ENCODE measurements at places on chromosomes 11 and 22.

DNA sequence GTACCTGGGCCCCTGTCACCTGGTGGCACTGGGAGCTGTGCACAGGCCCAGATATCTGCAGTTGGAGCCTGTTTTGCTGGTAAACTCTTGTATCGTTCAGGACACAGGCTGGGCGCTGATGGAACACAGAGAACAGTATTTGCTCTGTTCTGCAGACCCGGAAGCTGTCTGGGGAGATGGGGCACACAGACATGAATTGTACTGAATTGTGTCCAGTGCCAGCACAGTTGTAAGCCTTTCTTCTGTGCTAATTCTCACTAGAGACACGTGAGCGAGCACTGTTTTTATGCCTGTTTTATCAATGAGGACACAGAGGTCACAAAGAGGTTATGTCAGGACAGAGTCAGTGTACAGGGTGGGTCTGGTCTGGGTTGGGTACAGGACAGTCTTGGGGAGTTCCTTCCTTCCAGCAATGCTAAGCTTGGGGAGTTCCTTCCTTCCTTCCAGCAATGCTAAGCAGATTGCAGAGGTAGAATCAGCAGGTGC lies 24.4 kb upstream of the ACR start:
- DNase-seq: no peak

- DNase-seq: no peak
Measured at GRCh38 chr11:84140386-84141169, 854.4 kb upstream of the CCDC90B start.

DNA sequence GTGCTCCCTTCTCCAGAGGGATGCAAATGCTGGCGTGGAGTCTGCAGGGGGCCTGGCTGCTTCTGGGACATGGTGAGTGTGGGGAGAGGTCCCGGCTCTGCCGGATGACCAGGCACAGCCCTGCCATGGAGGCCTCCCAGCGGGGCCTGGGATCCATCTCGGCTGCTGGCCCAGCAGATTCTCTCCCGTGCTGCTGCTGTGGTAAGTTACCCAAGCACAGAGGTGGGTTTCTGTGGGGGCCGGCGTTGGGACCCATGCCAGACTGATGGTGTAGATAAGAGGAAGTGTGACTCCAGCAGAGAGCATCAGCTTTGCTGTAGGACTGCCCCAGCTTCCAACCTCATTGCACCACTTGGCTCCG lies 147.5 kb upstream of the B3GAT1 start:
- DNase-seq: no peak

DNA sequence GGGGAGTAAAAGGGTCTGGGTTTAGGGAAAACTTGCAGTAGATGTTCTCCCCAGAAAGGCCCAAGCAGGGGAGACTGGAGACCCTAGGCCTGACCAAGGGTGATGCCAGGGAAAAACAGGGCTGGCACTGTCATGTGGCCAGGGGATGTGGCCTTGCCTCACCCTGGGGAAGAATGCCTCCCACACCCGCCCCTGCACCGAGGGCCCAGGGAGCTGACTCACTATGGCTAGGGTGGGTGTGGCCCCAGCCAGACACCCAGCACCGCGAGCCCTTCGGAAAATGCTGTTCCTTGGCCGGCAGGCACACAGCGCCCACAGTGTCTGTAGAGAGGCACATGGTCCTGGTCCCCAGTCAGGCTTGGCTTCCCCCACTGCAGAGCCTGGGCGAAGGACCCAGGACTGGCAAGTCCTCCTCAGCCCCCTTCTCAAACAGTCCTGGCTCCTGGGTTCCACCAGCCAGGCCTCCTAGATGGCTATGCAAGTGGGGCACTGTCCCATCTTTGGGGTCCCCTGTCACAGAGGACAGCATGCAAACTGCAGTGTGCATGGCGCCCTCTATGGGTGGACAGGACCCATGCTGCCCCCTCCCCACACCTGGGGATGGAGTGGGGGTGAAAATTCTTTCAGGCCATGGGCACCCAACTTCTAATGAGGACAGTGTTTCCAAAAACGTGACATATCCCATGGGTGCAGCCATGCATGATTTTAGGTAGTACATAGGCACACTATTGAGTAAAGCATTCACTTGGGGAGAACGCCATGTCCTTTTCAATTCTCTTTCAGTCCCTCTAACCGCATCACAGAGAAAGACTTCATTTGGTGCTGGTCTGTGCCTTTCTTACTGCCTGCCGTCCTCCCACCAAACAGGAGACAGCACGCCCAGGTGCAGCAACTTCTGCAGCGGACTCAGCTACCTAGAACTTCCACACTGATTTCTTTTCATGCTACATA lies 15.2 kb downstream of the TMPRSS5 start:
- peak; percentile 56 for DNase-seq

- DNase-seq: no peak
Measured at GRCh38 chr11:106410902-106411301, 333.4 kb downstream of the AASDHPPT start.

DNA sequence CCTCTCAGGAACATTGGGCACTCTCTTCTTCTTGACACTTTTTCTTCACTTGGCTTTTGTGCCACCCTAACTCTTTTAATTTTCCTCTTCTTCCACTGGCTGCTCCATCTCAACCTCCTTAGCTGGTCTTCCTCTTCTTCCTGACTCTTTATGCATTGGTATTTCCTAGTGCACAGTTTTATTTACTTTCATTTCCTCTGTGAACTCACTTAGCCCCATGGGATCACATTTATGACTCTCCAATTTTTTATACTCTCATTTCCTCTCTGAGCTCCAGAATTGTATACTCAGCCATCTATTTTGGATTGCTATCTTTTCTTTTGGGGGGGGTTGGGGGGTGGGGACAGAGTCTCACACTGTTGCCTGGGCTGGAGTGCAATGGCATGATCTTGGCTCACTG lies 38.5 kb upstream of the LARGE1 start:
- DNase-seq: no peak

DNA sequence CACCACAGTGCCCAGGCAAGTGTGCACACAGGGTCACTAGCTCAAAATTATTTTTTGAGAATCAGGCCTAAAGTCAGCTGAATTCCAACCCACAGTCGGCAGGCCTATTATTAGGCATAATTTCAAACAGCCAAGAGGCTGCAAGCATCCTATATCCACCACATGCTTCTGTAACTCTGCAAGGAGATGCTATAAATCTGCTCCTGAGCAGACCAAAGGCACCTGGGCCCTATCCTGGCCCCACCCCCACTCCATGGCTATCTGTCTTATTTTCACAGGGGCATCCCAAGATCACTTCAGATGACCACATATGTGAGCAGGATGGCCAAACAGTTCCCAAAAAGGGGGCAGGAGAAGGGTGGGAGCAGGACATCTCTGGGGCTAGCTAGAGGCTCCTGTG lies 44.6 kb downstream of the TCF20 start:
- DNase-seq: no peak

- DNase-seq: no peak
Measured at GRCh38 chr22:18973264-18974031, 37.4 kb upstream of the PRODH start.

GRCh38 chr22:49585461-49586243 lies 242.0 kb downstream of the BRD1 start:
- DNase-seq: no peak

GRCh38 chr11:95827696-95828095 lies 37.4 kb downstream of the CEP57 start:
- DNase-seq: no peak

- DNase-seq: peak; percentile 76
Measured at GRCh38 chr11:125345421-125346178, 150.5 kb downstream of the FEZ1 start.

- DNase-seq: no peak
Measured at GRCh38 chr11:119359365-119360214, 13.1 kb upstream of the MFRP start.

Data from HEK293T (cell line).